ENCODE measurements at places on chromosomes 3 and 15. TPM values are rescaled to one million over a fixed set of nuclear protein-coding genes. Genes with fewer than 3 reads are reported as not detected.

DNA sequence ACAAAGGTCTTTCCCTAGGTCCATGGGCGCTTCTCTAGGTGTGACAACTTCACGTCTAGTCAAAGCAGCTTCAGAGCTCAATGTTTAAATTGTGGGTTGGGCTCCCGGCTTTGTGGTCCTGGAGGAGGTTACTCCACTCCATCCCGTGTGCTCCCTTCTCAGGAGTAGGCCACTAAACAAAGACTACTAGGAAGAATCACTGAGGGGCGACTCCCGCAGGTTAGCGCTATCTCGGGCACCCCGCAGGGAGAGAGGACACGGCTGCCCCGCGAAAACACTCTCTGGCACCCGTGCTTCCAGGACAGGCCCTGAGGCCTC, 500 bp downstream of the PARP6 start:
- H3K4me1 ChIP-seq, result peaks cover 7% of the 10 kb centered on the region
- no peak for DNase-seq
- H3K36me3 ChIP-seq, result no peaks in the 10 kb centered on the region
- H3K27me3 ChIP-seq, result no peaks in the 10 kb centered on the region
- peak overlapping the region; percentile 67 for H3K27ac ChIP-seq

LMCD1 gene
- 5.5 TPM for total RNA-seq

ANKRD63 gene
- not detected for total RNA-seq

- no peak overlapping the region for H3K4me3 ChIP-seq
- no peak overlapping the region for H3K27ac ChIP-seq
- no peaks in the 10 kb centered on the region for H3K27me3 ChIP-seq
- H3K4me1 ChIP-seq, result no peaks in the 10 kb centered on the region
These were observed 229.3 kb upstream of the MCTP2 start for GRCh38 chr15:94002041-94002440.

LRRC2 gene
- total RNA-seq, result 2.0 TPM

DNA sequence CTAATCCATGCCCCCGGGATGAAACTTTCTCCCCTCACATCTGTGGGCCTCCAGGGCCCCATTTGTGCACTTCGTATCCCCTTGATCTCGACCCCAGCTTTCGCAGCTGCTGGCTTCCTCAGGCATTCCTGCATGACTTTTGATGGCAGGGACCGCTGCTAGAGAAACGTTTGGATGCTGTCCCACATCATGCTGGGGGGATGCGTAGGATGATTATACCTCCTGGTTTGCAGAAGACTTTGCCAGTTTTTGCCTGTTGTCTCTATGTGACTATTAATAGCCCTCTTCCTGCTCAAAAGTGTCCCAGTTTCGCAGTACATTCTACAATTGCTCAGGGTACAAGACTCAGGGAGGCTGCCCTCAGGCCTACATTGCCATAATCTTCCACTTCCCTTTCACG, 10.4 kb upstream of the KCNAB1 start:
- no peak overlapping the region for H3K4me3 ChIP-seq
- DNase-seq, result no peak
- no peak overlapping the region for H3K27ac ChIP-seq
- no peaks in the 10 kb centered on the region for H3K4me1 ChIP-seq
- no peaks in the 10 kb centered on the region for H3K36me3 ChIP-seq

GRCh38 chr15:44300572-44300971, 12.1 kb downstream of the GOLM2 start:
- H3K36me3 ChIP-seq, result no peaks in the 10 kb centered on the region
- DNase-seq, result no peak
- H3K4me1 ChIP-seq, result peaks cover 7% of the 10 kb centered on the region
- no peak overlapping the region for H3K4me3 ChIP-seq

- no peaks in the 10 kb centered on the region for H3K27me3 ChIP-seq
- H3K36me3 ChIP-seq, result no peaks in the 10 kb centered on the region
- no peaks in the 10 kb centered on the region for H3K4me1 ChIP-seq
- DNase-seq, result no peak
- H3K27ac ChIP-seq, result no peak overlapping the region
- no peak overlapping the region for H3K4me3 ChIP-seq
These were observed 73.2 kb downstream of the ST8SIA2 start for GRCh38 chr15:92466834-92467233.

DNA sequence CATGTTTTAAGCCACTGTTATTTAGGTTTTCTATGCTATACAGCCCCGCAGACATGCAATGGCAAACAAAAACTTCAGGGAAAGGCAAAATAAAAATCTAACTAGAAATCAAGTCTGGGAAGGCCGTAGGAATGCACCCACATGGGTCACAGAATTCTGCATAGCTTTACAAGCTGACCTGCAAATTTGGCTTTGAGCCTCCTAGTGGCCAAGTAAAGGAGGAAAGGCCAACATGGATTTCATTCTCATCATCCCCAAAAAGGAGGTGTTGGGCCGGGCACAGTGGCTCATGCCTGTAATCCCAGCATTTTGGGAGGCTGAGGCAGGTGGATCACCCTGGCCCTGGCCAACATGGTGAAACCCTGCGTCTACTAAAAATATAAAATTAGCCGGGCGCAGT, 124.3 kb downstream of the FBLN2 start:
- H3K4me3 ChIP-seq, result no peak overlapping the region
- H3K4me1 ChIP-seq, result no peaks in the 10 kb centered on the region
- H3K27ac ChIP-seq, result no peak overlapping the region
- no peak for DNase-seq
- H3K27me3 ChIP-seq, result no peaks in the 10 kb centered on the region

DNA sequence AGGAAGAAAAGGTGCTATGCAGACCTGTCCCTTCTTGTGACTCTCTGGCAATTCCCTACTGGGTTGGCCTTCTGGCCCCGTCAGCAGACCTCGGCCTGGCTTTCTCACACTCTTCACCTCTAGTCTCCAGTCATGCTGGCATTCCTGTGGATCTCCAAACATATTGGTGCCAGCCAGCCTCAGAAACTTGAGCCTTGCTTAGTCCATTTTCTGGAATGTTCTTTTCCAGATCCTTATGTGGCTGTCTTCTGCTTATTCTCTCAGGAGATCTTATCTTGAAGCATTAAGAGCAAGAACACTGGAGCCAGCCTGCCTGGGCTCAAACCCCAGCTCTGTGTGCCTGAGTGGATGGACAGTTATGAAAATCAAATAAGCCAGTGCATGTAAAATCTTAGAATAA, 88.2 kb upstream of the NTRK3 start:
- H3K36me3 ChIP-seq, result no peaks in the 10 kb centered on the region
- H3K27me3 ChIP-seq, result no peaks in the 10 kb centered on the region
- H3K4me1 ChIP-seq, result no peaks in the 10 kb centered on the region
- no peak overlapping the region for H3K4me3 ChIP-seq
- no peak for DNase-seq
- H3K27ac ChIP-seq, result no peak overlapping the region

- no peak overlapping the region for H3K27ac ChIP-seq
- H3K4me1 ChIP-seq, result no peaks in the 10 kb centered on the region
- H3K36me3 ChIP-seq, result no peaks in the 10 kb centered on the region
These were observed 98.5 kb upstream of the MEF2A start for GRCh38 chr15:99467338-99467720.

GRCh38 chr15:84953136-84953535, 28.5 kb upstream of the PDE8A start:
- H3K36me3 ChIP-seq, result no peaks in the 10 kb centered on the region
- no peak for DNase-seq
- no peaks in the 10 kb centered on the region for H3K4me1 ChIP-seq
- no peak overlapping the region for H3K4me3 ChIP-seq

DNA sequence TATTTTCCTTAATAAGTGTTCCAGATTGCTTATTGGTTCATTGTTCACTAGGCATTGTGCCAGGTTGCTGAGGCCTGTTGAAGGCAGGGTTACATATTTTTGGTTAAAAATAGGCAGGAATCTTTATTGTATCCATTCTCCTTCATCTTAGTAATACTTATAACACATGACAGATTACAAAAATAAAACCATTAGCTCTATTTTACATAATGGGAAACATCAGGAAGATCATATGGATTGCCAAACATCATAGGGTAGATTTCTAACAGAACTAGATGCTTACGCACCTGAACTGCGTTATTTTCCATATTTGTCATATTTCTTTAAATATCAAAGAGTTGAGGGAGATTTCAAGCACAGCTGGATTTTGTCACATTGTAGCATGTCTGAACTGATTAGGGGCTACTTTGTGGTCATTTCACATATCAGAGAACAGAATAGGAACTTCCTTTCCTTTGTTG, 462.9 kb upstream of the SGO1 start:
- H3K36me3 ChIP-seq, result no peaks in the 10 kb centered on the region
- no peaks in the 10 kb centered on the region for H3K4me1 ChIP-seq
- no peak for DNase-seq
- no peak overlapping the region for H3K4me3 ChIP-seq
- no peaks in the 10 kb centered on the region for H3K27me3 ChIP-seq

MB21D2 gene
- 2.8 TPM for total RNA-seq

GRCh38 chr3:69212411-69213160, 90.2 kb upstream of the LMOD3 start:
- H3K4me1 ChIP-seq, result no peaks in the 10 kb centered on the region
- no peak overlapping the region for H3K27ac ChIP-seq
- H3K27me3 ChIP-seq, result no peaks in the 10 kb centered on the region

DNA sequence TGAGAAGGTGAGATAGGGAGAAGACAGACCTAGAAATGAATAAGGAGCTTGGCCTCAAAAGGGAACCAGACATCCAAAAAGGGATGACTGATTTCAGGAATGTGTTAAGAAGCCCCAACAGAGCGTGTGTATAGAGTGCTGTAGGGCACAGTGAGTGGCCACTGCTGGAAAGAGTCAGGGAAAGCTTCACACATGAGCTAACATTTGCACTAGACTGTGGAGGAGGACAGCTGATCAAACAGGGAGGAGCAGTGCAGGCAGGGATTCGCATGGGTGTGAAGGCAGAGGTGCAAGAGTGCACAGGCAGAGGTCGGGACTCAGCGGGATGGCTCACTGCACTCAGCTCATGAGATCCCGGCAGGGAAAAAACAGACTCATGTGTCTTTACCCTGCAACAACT, 61.8 kb downstream of the NPTN start:
- no peaks in the 10 kb centered on the region for H3K27me3 ChIP-seq
- peak overlapping the region; percentile 2 for H3K27ac ChIP-seq
- peaks cover 10% of the 10 kb centered on the region for H3K4me1 ChIP-seq
- H3K36me3 ChIP-seq, result peaks cover 4% of the 10 kb centered on the region
- DNase-seq, result no peak

PLA2G4D gene
- 0.27 TPM for total RNA-seq

CYP8B1 gene
- total RNA-seq, result not detected

RSRC1 gene
- 28.5 TPM for total RNA-seq

STARD5 gene
- total RNA-seq, result 38.7 TPM

- no peak for DNase-seq
- H3K27me3 ChIP-seq, result peaks cover 90% of the 10 kb centered on the region
- peaks cover 3% of the 10 kb centered on the region for H3K4me1 ChIP-seq
- no peak overlapping the region for H3K4me3 ChIP-seq
- H3K36me3 ChIP-seq, result no peaks in the 10 kb centered on the region
- no peak overlapping the region for H3K27ac ChIP-seq
These were observed 4.0 kb downstream of the SOX2 start for GRCh38 chr3:181715571-181716340.

Data from colonic mucosa (tissue), 4 donors.